HFF-Myc (cell line): ENCODE measurements at places on chromosomes 11 and 22.

GRCh38 chr11:61775106-61775505 lies 17.3 kb downstream of the TMEM258 start:
- DNase-seq: no peak

- DNase-seq: peak; percentile 79
These were observed 12.6 kb upstream of the MAPK8IP1 start for GRCh38 chr11:45872651-45873356.

- DNase-seq: no peak
These were observed 43.9 kb downstream of the FAT3 start for GRCh38 chr11:92268546-92268945.

DNA sequence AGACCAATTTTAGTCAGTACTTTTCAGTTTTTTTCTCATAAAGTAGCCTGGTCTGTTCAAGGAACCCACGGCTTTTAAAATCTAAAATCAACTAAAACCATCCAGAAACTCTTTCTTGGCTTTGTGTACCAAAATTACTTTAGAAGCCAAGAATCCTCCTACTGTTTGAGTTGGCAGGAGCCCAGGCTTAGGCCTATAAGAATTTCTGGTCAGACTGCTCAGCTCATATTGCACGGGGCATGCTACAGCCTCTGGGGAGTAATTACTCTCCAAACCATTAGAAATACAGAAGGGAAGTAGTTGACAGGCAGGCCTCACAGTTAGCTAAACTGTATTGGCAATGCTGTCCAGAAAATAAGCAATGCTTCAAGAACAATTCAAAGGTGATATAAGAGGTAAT lies 1862.9 kb upstream of the RAG2 start:
- DNase-seq: peak; percentile 2

GRCh38 chr22:19822301-19823117 lies 32.2 kb downstream of the GNB1L start:
- DNase-seq: no peak

DNA sequence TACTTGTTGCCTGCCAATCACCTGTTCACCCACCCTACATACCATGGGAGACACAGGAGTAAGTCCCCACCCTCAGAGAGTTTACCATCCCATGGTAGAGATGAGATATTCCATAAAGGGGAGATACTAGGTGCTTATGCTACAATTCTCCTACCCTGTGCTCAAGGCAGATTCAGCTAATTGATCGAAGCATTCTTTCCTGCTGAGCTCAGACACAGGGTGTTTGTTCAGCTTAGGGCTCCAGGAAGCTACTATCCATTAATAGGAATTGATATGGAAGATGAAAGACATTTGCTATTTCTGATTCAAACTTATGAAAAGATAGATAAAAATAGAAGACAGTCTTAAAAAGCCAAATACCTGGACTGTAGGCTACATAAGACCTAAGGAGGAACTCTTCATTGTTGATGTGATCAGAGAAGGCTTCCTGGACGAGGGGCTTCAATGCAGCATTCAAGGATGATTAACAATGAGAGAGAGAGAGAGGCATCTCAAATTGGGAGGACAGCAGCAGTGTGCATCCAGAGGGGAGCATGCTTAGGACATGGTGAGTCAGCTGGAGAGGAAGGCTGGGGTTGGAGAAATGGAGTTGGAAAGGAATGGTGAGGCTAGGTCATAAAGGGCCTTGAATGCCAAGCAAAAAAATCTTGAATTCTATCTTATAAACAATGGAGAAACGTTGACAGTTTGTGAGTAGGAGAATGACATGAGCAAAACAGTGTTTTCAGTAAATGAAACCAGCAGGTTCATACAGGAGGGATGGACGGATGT lies 15.0 kb downstream of the SYT13 start:
- no peak for DNase-seq

GRCh38 chr11:75351791-75352587 lies 528 bp upstream of the ARRB1 start:
- no peak for DNase-seq

DNA sequence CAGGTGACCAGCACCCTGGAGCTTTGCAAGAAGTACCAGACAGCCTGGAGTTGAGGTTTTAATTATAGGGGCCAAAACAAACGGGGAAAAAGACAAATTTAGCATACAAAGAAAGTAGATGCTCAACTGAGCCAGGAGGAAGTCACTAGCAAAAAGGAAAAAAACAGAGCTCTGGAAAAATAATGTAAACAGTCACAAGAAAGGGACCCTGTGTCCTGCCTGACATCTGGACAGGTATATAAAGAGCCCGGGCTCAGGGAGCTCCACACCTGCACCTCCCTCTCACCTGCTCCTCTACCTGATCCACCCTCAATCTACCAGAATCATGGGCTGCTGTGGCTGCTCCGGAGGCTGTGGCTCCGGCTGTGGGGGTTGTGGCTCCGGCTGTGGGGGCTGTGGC lies at the start of gene KRTAP5-10:
TSS of gene KRTAP5-10 (plus strand) at position 301 of the 400 bp plus-strand sequence. CDS start at position 326, 25 bp downstream.
- no peak for DNase-seq

GRCh38 chr11:7251836-7252682 lies at the start of gene SYT9:
Gene SYT9 (plus strand): TSS chr11:7251904. CDS start chr11:7252187, 283 bp downstream.
- no peak for DNase-seq

GRCh38 chr11:119229288-119229672 lies 23.1 kb downstream of the CBL start:
- no peak for DNase-seq

GRCh38 chr11:19869946-19870589 lies 157.4 kb downstream of the NAV2 start:
- DNase-seq: no peak

DNA sequence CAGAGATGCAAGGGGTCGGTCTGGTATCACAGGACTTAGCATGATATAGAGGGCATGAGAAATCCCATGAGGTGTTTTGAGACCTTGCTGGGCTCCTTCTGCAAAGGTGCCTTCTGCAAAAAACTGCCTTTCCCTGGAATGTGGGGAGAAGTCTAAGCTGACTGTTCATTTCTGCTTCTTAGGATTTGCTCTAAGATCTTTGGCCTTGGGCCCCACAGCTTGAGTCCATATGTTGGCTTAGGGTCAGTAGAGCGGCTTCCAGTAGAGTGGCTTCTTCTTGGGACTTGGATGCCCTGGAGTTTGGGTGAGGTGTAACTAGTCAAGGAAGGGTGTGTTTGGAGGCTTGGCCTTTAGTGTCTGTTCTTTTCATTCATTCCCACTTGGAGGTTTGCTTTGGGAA lies 37.0 kb downstream of the AMPD3 start:
- DNase-seq: no peak

DNA sequence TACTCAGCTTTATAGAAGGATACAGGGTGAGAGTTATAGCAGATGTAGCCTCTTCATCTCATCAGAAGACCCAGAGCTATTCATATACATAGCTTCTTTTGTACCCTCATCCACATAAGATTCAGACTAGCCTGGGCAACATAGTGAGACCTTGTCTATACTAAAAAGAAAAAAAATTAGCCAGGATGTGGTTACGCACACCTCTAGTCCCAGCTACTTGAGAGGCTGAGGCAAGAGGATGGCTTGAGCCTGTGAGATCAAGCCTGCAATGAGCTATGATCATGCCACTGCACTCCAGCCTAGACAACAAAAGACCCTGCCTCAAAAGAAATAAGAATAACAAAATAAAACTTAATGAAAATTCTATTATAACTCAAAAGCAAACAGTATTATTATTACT lies 36.7 kb upstream of the B3GNT6 start:
- no peak for DNase-seq

DNA sequence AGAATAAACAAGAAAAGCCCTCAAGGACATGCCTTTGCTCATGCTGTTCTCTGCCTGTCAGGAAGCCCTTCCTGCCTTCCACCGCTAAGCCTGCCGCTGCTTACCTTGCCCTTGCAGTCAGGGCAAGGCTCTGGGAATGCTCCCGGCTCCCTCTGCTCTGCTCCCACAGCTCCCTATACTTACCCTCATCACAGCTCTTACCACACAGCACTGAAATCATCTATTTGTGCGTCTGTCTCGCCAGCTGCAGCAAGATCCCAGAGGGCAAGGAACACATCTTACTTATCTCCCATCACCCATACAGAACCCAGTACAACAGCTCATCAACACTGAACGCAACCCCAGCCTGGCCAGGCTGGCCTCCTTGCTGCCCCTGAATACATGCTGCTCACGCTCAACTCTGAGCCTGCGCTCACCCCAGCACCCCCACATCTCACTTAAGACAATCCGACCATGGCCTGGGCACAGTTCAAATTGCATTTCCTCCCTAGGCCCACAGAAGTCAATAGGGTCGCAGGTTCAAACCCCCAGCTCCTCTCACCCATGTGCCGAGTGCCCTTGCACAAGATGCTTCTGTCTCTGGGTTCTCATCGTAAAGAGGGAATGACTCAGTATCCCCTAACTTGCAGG lies 161.8 kb downstream of the IGLL1 start:
- DNase-seq: no peak

- no peak for DNase-seq
These were observed 257.2 kb downstream of the ETS1 start for GRCh38 chr11:128330203-128330602.

DNA sequence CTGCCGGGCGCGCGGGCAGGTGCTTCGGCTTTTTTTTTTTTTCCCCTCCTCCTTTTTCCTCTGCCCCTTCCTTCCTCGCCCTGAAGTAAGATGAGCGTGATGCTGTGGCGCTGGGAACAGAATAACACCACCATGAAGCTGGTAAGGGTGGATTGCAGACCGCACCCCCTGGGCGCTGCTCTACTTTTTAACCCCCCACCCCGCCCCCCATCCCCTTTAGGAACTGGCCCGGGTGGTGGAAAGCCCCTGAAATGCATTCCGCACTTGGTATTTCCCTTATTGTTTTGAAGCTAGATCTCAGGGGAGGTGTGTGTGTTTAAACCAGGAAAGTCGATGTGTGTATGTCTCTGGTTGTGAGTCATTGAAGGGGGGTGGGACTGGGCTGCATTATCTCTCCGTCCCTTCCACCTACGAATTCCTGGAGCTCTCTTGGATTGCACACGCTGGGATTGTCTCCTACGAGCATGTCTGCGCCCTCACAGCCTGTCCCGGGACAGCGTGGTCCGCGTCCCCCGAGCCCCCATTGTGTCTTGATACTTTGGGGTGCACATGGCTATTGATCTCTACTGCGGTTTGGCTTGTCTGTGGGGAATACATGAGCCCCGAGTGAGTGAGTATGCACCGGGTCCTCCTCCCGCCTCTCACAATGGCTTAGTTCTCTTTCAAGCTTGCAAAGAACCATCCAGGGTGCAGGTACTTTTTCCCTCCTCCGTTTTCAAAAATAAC lies 64.9 kb downstream of the NAV2 start:
- DNase-seq: no peak

DNA sequence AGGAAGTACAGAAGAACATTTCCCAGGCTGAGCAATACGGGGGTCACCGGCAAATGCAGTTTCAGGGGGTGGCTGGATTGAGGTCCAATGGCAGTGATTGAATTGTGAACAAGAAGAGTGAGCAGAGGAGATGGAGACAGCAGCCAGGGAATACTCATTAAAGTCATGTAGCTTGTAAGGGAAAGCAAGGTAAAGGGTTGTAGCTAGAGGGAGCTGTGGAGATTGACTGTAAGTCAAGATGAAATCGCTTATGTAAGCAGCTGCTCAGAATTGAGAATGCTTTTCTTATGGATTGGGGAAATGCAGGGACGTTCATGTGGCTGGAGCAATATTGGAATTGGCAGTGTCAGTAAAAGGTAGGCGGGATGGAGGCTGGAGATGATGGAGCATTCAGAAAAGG lies 111.4 kb upstream of the TBCEL start:
- DNase-seq: peak; percentile 11

DNA sequence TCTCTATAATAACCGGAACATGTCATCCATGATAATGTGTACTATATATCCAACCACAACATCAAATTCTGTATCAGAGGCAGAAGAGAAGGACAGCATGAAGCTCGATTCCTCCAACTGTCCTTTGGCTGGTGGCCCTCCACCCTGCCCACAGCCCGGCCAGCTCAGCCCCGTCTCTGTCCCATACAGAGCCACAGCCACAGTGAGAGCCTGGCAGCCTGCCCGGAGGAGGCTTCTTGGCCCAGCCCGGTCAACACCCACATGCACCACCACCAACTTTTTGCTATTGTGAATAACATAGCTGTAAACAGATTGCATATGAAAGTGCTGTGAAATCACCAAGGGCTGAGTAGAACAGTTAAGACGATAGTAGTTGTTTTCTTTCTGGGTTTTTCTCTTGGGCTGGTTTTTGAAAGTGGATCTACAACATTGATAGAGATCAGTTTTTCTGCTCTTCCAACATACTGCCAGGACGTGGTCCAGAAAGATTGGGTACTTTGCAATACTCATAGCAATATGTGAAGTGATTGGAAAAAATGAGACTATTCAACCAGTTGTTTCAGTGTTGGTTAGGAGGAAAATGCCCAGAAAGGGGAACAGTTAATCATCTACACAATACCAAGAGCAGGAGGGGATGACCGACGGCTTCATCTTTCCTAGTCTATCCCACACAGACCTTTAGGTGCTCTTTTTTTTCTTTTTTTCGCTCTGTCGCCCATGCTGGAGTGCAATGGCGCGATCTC lies 6.9 kb upstream of the TUBA8 start:
- no peak for DNase-seq

DNA sequence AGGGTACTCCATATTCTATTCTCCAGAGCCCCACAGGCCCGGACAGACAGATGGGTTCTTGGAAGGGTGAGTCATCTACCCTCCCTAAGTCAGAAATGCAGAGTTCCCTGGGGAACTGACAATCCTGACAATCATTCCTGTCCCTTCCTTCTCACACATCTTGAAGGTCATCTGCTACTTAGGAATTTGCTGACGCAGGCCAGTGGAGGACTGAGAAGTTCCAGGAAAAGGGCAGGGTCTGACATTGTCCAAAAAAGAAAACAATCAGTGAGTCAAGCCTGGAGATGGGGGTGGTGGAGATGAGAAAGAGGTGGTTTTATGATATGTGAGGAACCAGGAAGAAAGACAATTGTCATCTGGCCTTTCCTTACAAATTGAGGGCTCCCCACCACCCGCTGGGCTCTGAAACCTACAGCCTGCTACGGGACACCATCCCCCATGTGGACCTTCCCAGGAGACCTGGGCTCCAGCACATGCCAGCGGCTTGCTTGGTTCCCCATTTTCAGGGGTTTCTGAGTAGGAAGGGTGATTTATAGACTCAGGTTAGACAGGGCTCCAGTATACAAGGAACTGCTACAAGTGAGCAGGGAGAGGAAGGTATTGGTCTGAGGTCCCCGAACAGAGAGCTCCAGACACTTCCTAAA lies 12.9 kb downstream of the CD59 start:
- DNase-seq: no peak

DNA sequence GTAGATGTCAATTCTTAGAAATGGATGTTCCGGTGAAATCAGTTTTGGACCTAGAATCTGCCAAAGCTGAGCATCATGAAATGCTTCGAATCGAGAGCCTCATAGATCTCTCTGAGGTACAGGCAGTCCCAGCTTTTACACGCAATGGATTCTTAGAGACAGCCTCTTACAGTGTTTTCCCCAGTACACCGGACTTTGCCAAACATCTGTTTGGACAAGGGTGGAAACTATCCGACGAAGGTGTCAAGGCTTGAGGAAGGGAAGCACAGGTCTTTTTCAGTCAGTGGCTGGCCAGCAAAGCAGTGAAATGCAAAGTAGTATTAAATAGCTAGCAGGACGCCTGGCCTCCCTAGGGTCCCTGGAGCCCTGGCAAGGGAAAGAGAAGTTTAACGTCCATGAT lies 4.9 kb downstream of the GRK3 start:
- no peak for DNase-seq
